DMS79 (cell line): ENCODE measurements at places on chromosomes 12 and 14.

GRCh38 chr14:70821584-70822529 is 12.5 kb upstream of the MAP3K9 start:
- no peak for DNase-seq

GRCh38 chr14:99955826-99956455 is 109.3 kb upstream of the EVL start:
- DNase-seq, result no peak

- peak; percentile 97 for DNase-seq
Observed at GRCh38 chr14:85444635-85445034, 85.3 kb upstream of the FLRT2 start.

- no peak for DNase-seq
Observed at GRCh38 chr12:124923905-124924734, 9.7 kb upstream of the UBC start.

- DNase-seq, result peak; percentile 99
Observed at GRCh38 chr14:104367866-104368750, 211.5 kb upstream of the C14orf180 start.

DNA sequence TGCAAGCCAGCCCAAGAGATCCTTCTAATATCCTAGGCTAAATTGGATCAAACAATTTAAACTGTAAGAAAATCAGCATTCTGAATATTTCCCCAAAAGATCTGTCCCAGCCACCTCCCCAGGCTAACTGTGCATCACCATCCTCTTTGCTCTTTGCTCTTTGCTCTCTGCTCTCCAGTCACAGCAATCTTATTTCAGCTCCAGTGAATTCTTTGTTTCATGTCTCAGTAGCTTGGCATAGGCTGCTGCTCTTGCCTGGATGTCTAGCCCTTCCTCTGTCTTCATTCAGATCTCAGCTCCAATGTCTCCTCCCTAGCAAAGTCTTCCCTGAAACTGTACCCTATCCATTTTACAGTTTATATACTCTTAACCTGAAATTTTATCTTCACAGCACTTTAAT is 399.8 kb upstream of the USP15 start:
- DNase-seq, result no peak

DNA sequence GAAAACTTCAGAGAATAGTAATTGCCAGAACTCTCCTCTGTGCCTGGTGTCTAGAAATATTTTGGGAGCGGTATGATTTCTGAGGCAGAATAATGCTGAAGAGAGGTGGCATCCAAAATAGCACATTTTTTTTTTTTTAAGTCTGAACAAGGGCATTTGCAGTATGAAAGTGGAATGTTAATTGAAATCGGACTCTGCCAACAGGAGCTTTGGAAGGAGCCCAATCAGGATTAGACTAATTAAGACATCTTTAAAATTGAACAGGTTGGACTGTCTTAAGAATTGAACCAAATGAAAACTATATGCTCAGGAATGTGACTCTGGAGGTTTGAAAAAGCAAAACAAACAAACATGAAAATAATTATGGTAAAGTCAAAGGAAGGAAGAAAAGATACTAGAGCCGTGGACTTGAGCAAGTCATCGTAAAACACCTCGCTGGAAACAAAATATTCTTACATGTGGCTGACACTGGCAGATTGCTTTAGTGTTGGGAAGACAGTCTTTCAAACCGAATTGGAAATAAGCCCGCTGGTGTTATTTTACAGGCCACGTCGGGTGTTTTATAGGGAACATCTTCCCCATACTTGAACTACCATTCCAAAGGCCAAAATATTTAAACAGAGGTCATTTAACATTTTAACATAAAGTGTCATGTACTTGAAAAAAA is 436.3 kb downstream of the VRK1 start:
- no peak for DNase-seq

DNA sequence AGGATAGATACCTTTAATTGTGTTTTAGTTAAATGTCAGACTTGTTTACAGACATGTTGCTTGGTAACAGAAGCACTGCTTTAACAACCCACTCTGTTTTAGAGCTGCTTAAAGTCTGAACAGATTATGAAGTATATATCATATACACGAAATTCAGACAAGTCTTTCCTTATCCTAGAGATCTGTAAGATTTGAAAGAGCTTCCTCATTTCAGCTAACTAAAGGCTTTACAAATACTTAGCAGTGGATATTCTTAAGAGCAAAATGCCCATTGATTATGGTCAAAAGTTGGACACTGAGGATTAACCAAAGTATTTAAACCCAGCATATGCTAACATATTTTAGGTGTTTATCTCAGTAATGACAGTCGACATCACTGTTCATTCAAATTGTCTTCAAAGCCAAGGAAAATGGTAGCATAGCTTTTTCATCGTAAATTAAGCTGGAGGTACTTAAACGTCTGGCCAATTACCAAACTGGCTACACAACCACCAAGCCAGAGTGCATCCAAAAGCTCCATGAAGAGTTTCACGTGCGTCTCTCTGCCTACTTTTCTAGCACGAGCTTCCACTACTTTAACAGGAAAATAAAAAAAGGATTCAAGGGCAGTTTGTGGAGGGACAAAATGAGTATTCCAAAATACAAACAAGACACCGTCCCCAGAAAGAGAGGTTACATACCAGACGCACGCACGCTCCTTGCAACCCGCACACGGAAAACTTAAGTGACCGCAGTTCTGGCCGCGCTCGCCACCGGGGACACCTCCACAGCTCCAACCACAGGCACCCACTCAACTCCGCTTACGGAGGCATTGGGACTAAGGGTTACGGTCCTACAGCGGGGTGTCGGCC is 565 bp downstream of the CEP83 start:
- peak; percentile 26 for DNase-seq

GRCh38 chr12:122097927-122098756 is 19.6 kb downstream of the MLXIP start:
- DNase-seq, result peak; percentile 85

GRCh38 chr12:31603546-31604009 is 12.6 kb upstream of the DENND5B start:
- no peak for DNase-seq

GRCh38 chr12:59194794-59195193 is 274.5 kb upstream of the LRIG3 start:
- DNase-seq, result no peak

- no peak for DNase-seq
Observed at GRCh38 chr14:105426416-105427130, 6.9 kb downstream of the MTA1 start.

DNA sequence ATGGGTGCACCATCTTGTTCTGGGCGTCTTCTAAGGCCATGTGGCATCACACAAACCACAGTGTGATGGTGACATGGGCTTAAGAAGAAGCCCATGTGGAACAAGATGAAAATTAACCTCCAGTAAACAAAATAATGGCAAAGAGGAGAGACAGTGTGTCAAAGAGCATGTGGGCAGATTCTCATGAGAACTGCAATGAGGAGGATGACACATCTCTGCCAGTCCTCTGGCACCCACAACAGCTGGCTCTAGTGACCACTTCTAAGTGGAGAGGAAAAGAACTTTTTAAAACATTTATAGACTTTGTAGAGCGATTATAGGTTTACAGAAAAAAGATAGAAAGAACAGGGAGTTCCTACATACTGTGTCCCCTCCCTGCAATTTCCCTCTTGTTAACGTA is 401.4 kb downstream of the ATP23 start:
- DNase-seq, result no peak

DNA sequence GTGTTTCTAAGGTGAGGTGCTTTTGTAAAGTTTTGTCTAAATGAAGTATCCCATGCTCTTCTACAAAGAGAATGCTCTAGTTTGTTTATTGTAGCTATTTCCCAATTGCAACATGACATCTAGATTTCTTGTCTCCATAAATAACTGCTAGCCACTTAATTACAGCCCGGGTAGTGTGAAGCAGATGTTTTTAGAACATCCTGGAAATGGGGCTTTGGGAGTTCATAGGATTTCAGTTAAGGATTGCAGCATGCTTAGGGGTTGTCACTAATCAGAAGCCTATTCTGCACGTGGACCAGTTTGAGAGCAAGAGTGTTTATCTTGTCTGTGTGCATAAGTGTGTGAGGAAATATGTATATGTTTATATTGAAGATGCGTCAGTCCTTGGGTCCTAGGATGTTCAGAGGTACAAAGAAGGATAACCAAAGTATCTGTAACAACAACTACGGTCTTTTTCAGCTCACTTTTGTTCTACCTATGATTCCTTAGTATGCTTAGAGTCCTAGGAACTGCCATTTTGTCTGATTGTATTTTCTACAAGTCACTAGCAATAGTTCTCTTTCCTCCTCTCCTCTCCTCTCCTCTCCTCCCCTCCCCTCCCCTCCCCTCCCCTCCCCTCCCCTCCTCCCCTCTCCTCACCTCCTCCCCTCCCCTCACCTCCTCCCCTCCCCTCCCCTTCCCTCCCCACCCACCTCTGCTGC is 135.3 kb downstream of the ACSS3 start:
- no peak for DNase-seq

DNA sequence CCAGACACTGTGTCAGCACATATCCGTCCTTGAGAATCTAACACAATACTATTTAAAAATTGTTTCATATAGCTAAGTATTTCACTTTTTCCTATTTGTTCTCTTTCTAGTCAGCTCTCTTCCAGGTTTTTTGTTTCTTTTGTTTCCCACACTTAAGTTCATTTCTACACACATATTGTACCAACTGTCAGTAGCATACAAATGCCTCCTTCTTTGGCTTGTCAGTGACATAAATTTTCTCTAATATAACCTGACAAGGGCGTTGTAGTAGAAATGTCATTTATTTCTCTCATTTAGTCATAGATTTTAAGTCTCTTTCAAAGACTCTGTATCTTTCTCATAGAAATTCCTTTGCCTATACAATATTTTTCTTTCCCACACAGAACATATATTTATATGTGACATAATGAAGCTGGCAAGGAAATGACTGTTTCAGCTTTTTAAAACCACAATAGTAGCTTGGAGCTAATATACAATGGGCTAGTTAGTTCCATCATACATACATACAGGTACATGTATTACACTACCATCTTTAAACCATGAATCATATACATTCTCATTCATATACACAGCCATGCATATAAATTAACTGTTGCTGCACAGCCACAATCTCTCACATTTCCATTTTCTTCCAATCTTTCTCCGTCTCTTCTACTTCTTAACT is 42.3 kb upstream of the EPS8 start:
- no peak for DNase-seq

GRCh38 chr12:2609020-2609419 is 185.8 kb upstream of the FKBP4 start:
- DNase-seq, result no peak

- DNase-seq, result peak; percentile 40
Observed at GRCh38 chr12:109518820-109519665, 41.6 kb downstream of the UBE3B start.

DNA sequence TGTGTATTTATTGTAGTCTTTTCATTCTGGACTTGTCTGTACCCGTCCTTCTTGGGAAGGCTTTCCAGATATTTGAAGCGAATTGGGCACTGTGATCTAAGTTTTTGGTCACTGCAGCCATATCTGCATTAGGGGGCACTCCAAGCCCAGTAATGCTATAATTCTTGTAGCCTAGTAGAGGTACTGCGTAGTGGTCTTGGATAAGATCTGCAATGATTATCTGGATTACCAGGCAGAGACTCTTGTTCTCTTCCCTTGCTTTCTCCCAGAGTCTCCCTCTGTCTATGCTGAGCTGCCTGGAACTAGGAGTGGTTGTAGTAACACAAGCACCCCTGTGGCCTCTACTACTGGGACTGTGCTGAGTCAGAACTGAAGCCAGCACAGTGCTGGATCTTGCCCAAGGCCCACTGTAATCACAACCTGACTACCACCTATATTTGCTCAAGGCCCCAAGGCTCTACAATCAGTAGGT is 30.0 kb downstream of the SLC38A2 start:
- no peak for DNase-seq

GRCh38 chr12:122560138-122560537 is 33.1 kb downstream of the KNTC1 start:
- DNase-seq, result no peak

DNA sequence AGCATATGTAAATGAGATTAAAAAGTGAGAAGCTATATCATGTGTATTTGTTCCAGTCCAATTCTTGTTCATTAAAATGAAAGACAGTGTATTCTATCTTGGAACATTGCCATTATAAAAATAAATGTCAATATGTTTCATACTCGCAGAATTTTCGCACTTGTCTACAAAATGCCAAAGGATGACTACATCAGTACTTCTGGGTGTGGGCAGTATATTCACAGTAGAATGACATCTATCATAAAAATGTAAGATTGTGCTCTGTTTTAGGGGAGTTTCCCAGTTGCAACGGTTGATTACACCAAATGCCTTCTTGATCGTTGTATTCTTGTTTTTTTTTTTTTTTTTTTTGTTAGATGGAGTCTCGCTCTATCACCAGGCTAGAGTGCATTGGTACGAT is 292.3 kb upstream of the E2F7 start:
- DNase-seq, result no peak

DNA sequence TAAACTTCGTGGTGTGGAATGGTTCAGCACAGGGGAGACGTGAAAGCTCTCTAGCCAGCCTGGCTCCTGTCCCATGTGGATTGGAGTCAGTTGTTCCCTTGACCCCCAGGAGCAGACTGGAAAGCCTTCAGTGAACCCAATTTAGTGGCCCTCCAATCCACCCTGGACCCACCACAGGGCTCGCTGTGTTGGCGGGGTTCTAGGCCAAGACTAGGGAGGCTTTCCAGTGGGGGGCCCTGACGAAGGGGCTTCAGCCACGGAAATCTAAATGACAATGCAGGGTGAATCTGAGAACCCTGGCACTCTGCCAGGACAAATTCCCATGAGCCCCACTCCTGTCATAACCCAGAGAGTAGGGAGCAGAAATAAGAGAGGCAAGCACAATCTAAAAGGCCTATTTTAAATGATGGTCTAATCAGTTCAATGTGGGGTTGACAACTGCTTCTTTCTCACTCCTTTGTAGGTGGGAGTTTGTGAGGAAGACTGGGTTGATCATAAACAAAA is 110.8 kb downstream of the SLC35F4 start:
- DNase-seq, result no peak

DNA sequence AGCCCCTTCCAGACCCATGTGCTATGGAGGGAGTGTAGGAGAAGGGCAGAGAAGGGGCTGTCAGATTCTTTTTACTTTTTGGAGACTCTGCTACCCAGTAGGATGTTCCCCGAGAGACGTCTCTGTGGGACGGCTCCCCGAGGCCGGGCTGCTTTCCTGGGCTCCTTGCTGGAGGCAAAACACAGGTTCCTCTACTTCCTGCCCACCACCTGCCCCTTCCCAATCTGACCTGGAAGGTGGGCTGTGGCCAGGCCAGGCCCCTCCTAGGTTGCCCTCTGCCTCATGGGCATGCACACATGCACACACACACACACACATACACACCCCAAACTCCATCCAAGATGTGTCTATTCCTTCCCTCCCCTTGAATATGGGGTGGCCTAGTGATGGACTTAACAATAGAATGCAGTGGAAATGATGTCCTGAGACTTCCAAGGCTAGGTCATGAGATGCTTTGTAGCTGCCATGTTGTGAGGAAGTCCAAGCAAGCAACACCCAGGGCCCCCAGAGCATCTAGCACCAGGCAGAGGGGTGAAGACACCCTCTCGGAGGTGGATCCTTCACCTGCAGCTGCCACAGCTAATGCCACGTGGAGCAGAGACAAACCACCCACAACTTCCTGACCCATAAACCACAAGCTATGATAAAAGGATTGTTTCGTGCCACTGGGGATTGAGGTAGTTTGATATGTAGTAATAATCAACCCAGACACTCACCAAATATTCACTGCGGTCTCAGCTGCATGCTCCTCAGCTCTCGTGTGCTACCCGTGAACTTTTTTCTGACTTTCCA is 1.6 kb upstream of the ASB2 start:
- no peak for DNase-seq
